Karpas-422 (cell line): ENCODE measurements at places on chromosomes 3 and 15. TPM values are rescaled to one million over a fixed set of nuclear protein-coding genes. Genes with fewer than 3 reads are reported as not detected.

Gene SPTBN5
- total RNA-seq: 0.11 and 0.22 TPM in 2 replicates

Gene INSYN1
- not detected in 2 replicates for total RNA-seq

Gene MSL2
- 18.4 and 47.1 TPM in 2 replicates for total RNA-seq

Gene CISH
- not detected in 2 replicates for total RNA-seq

Gene SLC12A8
- 156 and 183 TPM in 2 replicates for total RNA-seq

Gene MORC1
- not detected in 2 replicates for total RNA-seq

DNA sequence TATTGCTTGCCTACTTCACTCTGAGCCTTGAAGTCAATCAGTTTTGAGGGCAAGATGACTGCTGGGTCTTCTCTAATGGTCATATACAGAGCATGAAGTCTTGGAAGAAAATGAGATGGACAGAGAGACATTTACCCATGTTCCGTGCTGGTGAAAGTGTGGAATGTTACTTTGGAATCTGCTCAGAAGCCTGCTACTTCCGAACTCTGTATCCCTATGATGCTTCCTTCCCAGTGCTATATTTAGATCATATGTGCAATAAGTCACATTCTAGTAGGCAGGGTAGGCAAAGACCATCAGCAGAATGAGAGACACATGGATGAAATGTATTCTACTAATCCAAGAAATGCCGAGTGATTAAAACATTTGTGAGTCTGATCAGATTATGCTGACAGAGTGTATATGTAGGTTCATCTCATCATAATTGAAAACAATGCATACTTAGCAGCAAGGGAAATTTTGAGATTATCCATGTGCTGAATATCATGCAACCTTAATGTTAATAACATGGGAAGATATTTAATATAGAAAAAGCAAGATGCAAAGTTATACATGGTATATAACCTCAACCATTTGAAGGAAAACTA lies 60.5 kb downstream of the RAB7A start:
- 0 out of 2 replicates have a peak overlapping the region, but pooled peaks have one; percentile 19 for H3K27ac ChIP-seq
- no peaks in the 10 kb centered on the region for H3K36me3 ChIP-seq
- no peaks in the 10 kb centered on the region for H3K27me3 ChIP-seq
- peaks cover 53% of the 10 kb centered on the region for H3K4me1 ChIP-seq
- DNase-seq: no peak

DNA sequence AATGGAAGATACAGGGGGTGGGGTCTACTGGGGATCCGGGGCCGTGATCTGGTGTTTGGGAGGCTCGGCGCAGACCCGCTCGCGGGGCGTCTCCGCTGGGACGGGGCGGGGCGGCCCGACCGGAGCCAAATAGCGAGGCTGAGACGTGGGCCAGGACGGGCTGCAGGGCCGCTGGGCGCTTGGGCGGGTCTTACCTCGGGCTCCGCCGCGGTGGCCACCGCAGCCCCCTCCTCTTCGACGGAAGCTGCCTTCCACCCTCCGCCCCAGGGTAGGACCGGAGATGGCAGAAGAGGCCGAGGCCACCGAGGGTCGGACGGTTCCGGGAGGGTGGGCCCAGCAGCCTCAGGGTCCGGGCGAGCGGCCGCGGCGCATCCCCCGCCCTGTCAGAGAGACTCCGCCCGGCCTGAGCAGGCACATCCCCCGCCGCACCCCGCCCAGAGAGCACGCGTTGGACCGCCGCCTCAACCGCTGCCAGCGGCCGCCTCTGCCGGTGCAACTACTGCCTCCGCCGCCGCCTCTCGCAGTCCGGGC lies 399 bp downstream of the MYO9A start:
- no peak for DNase-seq
- H3K36me3 ChIP-seq: no peaks in the 10 kb centered on the region
- H3K4me3 ChIP-seq: peak overlapping the region; percentile 80
- H3K27ac ChIP-seq: peak overlapping the region; percentile 87

DNA sequence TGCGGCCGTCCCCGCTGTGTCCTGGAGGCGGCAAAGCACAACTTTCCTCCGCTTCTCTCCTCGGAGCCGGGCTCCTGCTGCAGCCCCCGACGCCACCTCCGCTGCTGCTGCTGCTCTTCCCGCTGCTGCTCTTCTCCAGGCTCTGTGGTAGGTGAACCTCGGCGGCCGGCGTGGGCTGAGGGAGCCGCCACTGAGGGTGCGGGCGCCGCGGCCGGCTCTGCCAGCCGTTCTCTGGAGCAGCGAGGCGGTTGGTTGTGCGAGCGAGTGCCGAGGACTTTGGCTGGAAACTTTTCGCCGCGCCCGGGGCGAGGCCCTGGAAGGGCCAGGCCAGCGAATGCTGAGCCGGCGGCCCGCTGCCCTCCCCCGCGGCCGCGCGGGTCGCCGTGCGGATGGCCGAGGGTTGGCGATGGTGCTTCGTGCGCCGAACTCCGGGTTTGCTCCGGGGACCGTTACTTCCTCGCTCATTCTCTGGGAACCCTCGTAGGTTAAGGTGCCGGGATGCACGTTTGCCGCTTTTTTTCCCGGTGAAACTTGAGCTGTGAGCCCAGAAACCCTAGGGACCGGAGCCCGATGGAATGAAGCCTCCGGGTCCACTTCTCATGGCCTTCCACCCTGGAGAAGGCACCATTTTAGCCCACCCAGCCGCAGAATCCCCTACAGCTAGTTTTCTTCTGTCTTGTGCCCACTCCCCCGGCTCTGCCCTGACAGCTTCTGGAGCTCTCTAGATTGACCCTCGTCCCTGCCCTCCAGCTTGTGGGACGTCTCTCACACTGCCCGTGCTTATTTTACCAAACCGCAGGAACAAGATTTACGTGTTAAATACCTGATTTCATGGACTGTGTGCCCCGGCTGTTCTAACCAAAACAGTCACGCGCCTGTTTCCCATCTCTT lies 660 bp downstream of the NECTIN3 start:
- no peaks in the 10 kb centered on the region for H3K4me1 ChIP-seq
- no peak overlapping the region for H3K27ac ChIP-seq
- no peaks in the 10 kb centered on the region for H3K36me3 ChIP-seq
- no peak for DNase-seq
- H3K27me3 ChIP-seq: no peaks in the 10 kb centered on the region

- H3K27ac ChIP-seq: no peak overlapping the region
- H3K4me1 ChIP-seq: no peaks in the 10 kb centered on the region
Observed at GRCh38 chr3:36373084-36373483, 7.2 kb upstream of the STAC start.

DNA sequence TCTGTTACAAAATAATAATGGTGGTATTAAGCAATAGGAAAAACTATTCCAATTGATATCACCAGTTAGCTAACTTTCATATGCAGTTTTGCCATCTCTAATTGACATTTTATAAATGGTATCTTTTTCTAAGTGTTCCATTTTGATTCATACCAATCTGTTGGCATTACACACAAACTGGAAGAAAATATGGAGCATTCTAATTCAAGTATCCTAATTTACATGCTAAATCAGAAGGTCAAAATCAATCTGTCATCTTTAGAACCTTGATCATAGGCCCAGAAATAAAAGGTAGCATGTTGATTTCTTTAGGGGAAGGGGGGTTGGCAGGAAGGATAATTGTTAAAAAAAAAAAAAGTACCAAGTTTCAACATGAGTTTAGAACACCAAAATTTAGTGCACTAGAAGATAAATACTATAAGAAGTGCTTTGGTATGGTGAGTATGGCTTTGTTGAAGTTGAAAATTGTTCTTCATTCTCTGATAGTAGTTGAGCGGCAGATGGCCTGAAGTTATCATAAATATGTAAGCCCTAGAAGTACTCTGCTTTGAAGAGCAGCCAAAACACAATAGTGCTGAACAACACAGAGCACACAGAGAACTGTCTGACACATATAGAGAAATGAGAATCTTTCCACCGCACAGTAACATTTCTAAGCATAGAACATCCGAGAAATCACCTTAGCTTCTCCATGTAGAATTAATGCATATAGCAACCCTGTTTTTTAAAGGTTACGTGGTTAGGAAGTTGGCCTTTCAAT lies 130.1 kb downstream of the TAFA4 start:
- DNase-seq: no peak
- H3K27me3 ChIP-seq: no peaks in the 10 kb centered on the region
- no peak overlapping the region for H3K27ac ChIP-seq
- no peaks in the 10 kb centered on the region for H3K4me1 ChIP-seq

DNA sequence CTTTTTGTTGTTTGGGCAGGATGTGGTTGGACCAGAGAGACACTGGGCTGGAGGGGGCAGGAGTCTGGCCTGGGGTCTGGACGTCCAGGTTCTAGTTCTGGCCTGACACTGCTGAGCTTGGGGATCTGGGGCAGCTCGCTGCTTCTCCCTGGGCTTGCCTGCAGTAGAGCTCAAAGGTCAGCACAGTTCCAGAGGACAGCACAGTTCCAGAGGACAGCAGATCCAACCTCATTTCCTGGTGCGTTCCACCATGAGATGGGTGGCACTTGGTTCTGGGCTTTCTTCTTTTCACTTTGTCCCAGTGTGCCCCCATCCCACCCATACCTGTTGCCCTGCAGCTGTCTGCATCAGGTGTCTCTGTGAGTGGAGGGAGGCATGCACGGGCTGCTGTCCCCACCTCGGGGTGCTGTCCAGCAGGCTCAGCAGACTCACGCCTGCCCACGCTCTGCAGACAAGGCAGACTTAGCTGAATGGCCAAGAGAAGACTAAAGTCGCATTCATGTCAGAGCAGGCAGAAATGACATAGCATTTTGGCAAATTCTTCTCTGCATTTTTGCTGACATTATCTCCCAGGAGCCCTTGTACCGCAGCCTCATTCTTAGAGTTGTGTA lies 16.7 kb downstream of the CACNA2D3 start:
- H3K4me1 ChIP-seq: no peaks in the 10 kb centered on the region
- no peaks in the 10 kb centered on the region for H3K27me3 ChIP-seq
- no peaks in the 10 kb centered on the region for H3K36me3 ChIP-seq
- no peak for DNase-seq
- H3K4me3 ChIP-seq: no peak overlapping the region
- H3K27ac ChIP-seq: no peak overlapping the region

- no peaks in the 10 kb centered on the region for H3K36me3 ChIP-seq
- H3K4me1 ChIP-seq: no peaks in the 10 kb centered on the region
- H3K27ac ChIP-seq: no peak overlapping the region
- DNase-seq: no peak
Observed at GRCh38 chr3:142931222-142931621, 32.3 kb downstream of the PAQR9 start.

GRCh38 chr3:20028905-20029331 lies 11.3 kb upstream of the KAT2B start:
- H3K36me3 ChIP-seq: no peaks in the 10 kb centered on the region
- H3K4me3 ChIP-seq: no peak overlapping the region
- peaks cover 2% of the 10 kb centered on the region; the same call in 1 of the 2 replicates for H3K4me1 ChIP-seq
- no peak overlapping the region for H3K27ac ChIP-seq
- H3K27me3 ChIP-seq: no peaks in the 10 kb centered on the region
- DNase-seq: no peak

- H3K36me3 ChIP-seq: no peaks in the 10 kb centered on the region
- peaks cover 4% of the 10 kb centered on the region; the same call in 1 of the 2 replicates for H3K4me1 ChIP-seq
- H3K27me3 ChIP-seq: no peaks in the 10 kb centered on the region
Observed at GRCh38 chr15:58795825-58796224, 24.7 kb downstream of the MINDY2 start.

GRCh38 chr15:26572602-26573350 lies 200.1 kb downstream of the GABRB3 start:
- DNase-seq: no peak
- no peaks in the 10 kb centered on the region for H3K36me3 ChIP-seq

DNA sequence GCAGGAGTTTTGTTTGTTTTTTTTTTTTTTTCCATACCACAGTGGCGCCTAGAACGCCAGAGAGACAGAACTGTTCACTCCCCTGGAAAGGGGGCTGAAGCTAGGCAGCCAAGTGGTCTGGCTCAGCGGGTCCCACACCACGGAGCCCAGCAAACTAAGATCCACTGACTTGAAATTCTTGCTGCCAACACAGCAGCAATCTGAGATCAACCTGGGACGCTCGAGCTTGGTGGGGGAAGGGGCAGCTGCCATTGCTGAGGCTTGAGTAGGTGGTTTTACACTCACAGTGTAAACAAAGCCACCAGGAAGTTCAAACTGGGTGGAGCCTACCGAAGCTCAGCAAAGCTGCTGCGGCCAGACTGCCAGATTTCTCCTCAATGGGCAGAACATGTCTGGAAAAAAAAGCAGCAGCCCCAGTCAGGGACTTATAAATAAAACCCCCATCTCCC lies 29.8 kb downstream of the SPICE1 start:
- DNase-seq: no peak
- peaks cover 29% of the 10 kb centered on the region; the same call in 1 of the 2 replicates for H3K36me3 ChIP-seq
- H3K27me3 ChIP-seq: no peaks in the 10 kb centered on the region

DNA sequence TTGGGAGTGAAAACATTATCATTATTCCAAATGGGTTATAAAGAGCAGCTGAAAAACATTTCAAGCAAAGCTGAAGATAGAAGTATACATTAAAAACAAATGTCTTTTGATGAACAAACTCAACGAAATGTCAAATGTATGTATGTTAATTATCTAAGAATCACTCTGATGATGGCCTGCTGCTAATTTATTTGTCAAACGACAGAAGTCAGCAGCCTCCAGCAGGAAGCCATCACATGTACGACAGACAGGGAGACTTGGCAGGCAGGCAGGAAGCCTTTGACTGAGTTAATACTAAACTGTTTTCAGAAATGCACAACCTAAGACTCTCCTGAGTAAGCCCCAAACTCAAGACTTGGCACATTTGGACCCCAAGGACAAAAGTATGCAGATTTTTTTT lies 491.1 kb downstream of the ZNF385D start:
- H3K27me3 ChIP-seq: no peaks in the 10 kb centered on the region
- no peak overlapping the region for H3K4me3 ChIP-seq
- H3K36me3 ChIP-seq: no peaks in the 10 kb centered on the region

- no peak for DNase-seq
- no peak overlapping the region for H3K27ac ChIP-seq
- H3K36me3 ChIP-seq: no peaks in the 10 kb centered on the region
- H3K27me3 ChIP-seq: no peaks in the 10 kb centered on the region
Observed at GRCh38 chr3:112897791-112898190, 51.1 kb upstream of the CD200R1L start.

GRCh38 chr3:186626254-186626847 lies 13.5 kb downstream of the AHSG start:
- H3K4me1 ChIP-seq: no peaks in the 10 kb centered on the region; the same call in 1 of the 2 replicates
- H3K4me3 ChIP-seq: no peak overlapping the region
- no peak for DNase-seq
- no peaks in the 10 kb centered on the region for H3K36me3 ChIP-seq
- no peaks in the 10 kb centered on the region for H3K27me3 ChIP-seq
- no peak overlapping the region for H3K27ac ChIP-seq

DNA sequence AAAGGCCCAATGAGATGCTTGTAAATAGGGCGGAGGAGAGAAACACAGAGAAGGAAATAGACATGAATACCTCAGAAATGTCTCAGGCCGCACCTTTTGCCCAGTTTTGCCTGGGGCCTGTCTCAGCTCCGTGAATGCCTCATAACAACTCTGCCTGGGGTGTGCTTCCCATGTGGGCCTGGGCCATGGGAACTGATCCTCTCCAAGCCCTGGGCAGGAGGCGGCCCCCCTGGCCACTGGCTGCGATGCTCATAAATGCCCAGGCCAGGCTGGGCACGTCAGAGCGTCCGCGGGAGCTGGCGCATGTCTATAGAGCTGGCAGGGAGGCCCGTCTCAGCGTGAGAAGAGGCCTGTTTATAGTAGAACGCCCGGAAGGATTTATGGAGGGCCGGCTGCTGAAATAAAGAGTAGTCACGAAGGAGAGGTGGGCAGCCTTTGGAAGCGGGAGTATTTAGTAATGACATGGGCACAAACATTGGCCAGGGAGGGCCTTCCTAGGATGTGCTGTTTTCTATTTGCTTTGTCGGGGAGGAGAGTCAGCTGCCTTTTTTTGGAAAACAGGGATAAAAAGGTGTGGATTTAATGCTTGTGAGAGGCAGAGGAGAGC lies 85.9 kb upstream of the IGF1R start:
- H3K27ac ChIP-seq: no peak overlapping the region
- no peaks in the 10 kb centered on the region for H3K27me3 ChIP-seq
- no peaks in the 10 kb centered on the region for H3K4me1 ChIP-seq
- no peak for DNase-seq

- H3K4me1 ChIP-seq: no peaks in the 10 kb centered on the region
- DNase-seq: peak; percentile 72
- no peak overlapping the region for H3K27ac ChIP-seq
- H3K27me3 ChIP-seq: no peaks in the 10 kb centered on the region
- H3K4me3 ChIP-seq: no peak overlapping the region
Observed at GRCh38 chr3:61381745-61382392, 130.6 kb upstream of the FHIT start.
